ENCODE measurements at places on chromosomes 3 and 15.

- peak; percentile 63 for DNase-seq
Observed at GRCh38 chr3:50254577-50255250, 14.2 kb upstream of the SEMA3B start.

GRCh38 chr15:86028961-86029360 is 50.7 kb upstream of the AGBL1 start:
- DNase-seq, result no peak

- no peak for DNase-seq
Observed at GRCh38 chr3:26132942-26133341, 343.1 kb downstream of the OXSM start.

DNA sequence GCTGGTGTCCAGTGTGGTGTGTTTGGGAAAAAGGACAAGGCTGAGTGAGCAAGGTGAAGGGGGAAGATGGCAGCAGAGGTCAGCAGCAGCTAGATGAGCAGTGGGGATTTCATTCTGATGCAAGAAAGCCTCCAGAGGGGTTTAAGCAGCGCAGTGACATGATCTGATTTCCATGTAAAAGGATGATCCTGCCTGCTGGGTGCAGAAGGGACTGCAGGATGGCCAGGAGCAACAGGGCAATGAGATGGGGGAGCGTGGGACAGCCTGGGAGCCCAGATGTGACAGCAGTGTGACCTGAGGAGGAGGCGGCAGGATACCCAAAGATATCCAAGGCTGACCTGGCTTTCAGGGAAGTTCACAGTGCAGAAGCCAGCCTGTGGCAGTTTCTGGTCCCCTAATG is 6.1 kb downstream of the WNT7A start:
- DNase-seq, result no peak

DNA sequence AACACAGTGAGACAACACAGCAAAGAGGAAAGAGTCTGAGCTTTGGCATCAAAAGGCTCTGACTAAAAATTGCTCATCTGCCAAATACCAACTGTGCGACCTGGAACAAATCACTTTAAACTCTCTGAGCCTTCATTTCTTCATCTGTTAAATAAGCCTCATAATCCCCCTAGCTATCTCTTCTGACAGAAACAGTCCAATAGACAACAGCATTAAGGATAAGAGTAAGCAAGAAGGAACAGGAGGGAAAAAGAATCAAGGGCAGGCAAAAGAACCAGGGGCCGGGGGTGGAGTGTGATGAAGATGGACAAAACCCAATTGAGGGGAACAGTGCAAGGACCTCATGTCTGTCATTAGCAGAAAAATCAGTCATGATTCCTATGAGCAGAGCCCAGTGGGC is 79.4 kb upstream of the SETMAR start:
- DNase-seq, result no peak
